Tongue (tissue), 3 donors: ENCODE measurements at places on chromosomes 1 and 21. TPM values are rescaled to one million over a fixed set of nuclear protein-coding genes. Genes with fewer than 3 reads are reported as not detected.

OR2T11 gene
- not detected for total RNA-seq

GNAT2 gene
- 0.21 TPM for total RNA-seq

RHD gene
- total RNA-seq = 0.92 TPM

SPRR1B gene
- total RNA-seq = 1.3 TPM

- DNase-seq = peak; percentile 97
Observed at GRCh38 chr1:154970631-154971340, at the start of gene SHC1. SHC1 (minus strand) TSS chr1:154970747; CDS start chr1:154970526, 221 bp downstream.

GRCh38 chr1:16644193-16644481 lies 22.6 kb downstream of the RNU1-3 start:
- no peak for DNase-seq

- DNase-seq = no peak
Observed at GRCh38 chr1:246162560-246162959, 344.5 kb downstream of the SMYD3 start.

- no peak for DNase-seq
Observed at GRCh38 chr21:41437729-41438128, 11.7 kb downstream of the MX1 start.

- DNase-seq = peak; percentile 62
Observed at GRCh38 chr1:88890791-88891317, 513 bp downstream of the GTF2B start.

- DNase-seq = no peak
Observed at GRCh38 chr1:91674107-91674506, 173.5 kb downstream of the CDC7 start.

DNA sequence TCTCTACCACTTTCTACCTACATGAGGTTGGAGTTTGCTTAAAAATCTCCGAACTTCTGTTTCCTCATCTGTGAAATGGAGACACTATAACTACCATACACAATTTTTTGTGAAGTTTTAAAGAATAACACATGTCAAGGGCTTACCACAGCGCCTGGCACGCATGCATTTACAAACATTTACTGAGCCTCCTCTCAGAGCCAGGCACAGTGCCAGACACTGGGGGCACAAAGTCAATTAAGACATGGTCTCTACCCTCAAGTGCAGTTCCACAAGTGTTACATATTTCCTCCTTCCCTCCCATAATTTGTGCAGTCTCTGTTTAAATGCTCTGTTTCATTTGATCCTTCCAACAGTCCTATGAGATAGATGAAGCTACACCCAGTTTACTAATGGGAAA lies 356.4 kb upstream of the ESRRG start:
- peak; percentile 84 for DNase-seq

GRCh38 chr1:219686171-219686570 lies 73.3 kb upstream of the ZC3H11B start:
- peak; percentile 29 for DNase-seq

GRCh38 chr1:219847215-219847855 lies 81.0 kb downstream of the SLC30A10 start:
- DNase-seq = no peak

DNA sequence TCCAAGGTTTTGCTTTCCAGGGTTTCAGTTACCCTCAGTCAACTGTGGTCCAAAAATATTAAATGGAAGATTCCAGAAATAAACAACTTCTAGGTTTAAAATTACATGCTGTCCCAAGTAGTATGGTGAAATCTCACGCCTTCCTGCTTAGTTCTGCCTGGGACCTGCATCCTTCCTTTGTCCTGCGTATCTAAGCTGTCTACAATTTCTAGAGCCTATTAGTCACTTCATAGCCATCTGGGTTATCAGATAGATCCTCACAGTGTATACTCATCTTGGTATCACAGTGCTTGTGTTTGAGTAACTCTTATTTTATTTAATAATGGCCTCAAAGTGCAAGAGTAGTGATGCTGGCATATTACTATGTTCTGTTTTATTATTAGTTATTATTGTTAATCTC lies 157.7 kb downstream of the ROR1 start:
- no peak for DNase-seq

GRCh38 chr21:41581592-41582228 lies 73.8 kb upstream of the TMPRSS2 start:
- no peak for DNase-seq

- DNase-seq = peak; percentile 10
Observed at GRCh38 chr1:52970149-52970548, 43.1 kb downstream of the SCP2 start.

DNA sequence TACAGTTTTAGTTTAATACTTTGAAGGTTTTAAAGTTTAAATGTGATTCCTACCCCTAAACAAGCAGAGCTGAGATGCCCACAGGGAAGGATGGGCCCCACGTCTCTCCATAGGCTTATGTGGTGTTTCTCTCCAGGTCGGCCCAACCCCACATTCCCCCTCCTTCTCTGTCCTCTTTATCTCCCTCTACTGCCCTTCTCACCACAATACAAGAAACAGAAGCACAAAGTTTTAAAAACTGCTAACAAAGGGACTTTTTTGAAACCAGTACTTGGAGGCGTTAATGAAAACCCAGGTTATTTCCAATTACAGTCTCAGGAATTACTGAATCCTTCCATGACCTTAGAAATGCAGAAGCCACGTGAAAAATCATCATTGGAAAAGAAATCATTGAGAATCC lies 324.0 kb downstream of the NTNG1 start:
- DNase-seq = no peak
